ENCODE measurements at places on chromosomes 12 and 14.

DNA sequence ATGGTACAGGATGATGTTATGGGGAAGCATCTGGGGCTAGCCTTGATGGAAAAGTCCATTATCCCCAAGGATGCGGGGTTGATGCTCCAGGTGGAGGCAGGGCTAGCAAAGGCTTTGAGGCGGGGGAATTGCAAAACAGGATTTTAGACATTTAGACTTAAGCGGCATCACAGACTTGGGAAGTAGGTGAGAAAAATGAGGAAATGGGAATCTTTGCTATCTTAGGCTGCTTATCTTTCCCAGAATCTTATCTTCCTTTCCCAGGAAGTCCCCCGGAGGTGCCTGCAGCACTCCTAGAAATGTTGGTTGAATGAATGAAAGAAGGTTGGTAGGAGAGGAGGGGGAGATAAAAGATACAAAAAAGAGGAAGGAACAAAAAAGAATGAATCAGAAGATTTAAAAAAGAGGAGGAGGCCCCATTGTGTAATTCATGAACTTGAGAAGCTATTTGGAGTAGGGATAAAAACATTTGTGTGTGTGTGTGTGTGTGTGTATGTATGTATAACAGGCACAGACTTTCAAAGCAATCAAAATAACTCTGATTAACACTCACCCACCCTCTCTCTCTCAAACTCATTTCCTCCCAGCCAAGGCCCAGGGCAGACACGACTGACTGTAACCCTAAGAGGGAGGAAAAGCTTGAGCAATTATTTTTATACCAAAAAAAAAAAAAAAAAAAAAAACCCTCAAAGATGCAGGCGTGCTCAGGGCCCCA is 62.5 kb upstream of the TBX3 start:
- peak; percentile 70 for DNase-seq

DNA sequence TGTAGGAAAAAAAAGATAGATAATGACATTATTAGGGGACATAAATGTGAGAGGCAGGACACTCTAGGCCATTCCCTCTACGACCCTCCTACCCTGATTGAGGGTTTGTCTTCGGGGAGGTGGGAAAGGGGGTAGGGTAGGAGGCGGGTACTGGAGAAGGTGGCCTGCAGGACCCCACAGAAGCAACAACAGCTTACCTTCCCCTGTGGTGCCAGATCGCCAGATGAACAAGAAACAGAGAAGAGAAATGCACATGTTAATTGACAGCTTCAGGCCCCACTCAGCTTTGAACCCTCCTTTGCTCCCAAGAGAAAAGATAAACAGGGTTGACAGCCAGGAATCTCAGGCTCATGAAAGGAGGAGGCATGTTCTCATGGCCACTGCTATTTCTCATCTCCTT is 4.8 kb downstream of the PHB2 start:
- DNase-seq: no peak

DNA sequence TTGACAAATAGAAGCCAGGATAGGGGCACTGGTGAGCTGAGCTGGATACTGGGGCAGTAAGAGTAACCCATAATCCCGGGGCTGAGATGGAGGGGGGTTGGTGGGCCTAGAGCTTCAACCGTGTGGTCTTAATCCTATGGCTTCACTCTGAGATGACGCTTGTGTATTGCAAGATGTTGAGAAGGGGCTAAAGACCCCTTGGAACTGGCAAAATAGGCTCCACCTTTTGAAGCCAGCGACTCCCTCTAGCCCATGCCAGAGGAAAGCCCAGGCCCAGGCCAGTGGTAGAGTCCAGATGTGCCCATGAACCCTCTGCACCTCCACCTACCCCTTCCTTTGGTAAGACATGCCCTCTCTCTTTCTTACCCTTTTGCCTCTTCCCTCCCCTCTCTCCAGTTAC is 4.6 kb downstream of the HOXC12 start:
- no peak for DNase-seq

DNA sequence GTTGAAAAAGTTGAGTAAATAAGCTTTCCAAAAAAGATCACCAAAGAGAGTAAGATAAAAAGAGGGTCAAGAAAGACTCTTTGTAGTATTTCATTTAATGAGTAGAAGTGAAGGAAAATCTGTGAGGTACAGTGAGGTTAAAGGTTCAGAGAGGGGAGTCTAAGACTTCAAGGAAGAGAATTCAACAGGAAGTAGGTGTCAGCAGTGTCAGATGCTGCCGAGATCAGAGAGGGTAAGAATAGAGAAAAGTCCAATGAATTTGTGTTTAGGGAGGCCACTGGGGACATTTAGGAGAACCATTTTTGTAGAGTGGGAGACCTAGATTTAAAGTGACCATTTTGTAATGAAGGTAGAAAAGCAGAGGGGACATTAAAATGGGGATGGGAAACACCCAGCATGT is 71.6 kb upstream of the KRAS start:
- no peak for DNase-seq

DNA sequence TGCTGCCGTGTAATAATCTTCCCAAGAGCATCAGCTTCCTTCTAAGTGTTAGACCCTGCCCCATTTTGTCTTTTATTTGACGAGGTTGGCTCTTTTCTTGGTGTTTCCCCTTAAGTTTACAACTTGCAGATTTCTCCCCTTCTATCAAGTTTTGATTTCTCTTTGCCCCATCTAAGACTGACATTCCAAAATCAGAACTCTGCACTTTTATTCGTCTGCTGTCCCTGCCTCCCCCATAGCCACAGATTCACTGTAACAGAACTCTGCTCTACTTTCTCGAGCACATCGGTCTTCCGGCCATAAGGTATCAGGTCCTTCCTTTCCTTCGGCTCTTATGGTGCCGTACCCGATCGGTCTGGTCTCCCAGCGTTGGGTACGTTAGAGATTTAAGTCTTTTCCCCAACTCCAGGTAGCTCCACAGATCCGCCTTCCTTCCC is 563 bp downstream of the DCP1B start:
- DNase-seq: no peak

- no peak for DNase-seq
Measured at GRCh38 chr14:70653662-70654061, 11.9 kb downstream of the TTC9 start.

- DNase-seq: no peak
Measured at GRCh38 chr12:72889791-72890190, 617.6 kb downstream of the TRHDE start.

- DNase-seq: peak; percentile 2
Measured at GRCh38 chr12:26473291-26473690, 277.9 kb downstream of the SSPN start.

GRCh38 chr12:108634341-108634751 is 652 bp upstream of the SELPLG start:
- no peak for DNase-seq

DNA sequence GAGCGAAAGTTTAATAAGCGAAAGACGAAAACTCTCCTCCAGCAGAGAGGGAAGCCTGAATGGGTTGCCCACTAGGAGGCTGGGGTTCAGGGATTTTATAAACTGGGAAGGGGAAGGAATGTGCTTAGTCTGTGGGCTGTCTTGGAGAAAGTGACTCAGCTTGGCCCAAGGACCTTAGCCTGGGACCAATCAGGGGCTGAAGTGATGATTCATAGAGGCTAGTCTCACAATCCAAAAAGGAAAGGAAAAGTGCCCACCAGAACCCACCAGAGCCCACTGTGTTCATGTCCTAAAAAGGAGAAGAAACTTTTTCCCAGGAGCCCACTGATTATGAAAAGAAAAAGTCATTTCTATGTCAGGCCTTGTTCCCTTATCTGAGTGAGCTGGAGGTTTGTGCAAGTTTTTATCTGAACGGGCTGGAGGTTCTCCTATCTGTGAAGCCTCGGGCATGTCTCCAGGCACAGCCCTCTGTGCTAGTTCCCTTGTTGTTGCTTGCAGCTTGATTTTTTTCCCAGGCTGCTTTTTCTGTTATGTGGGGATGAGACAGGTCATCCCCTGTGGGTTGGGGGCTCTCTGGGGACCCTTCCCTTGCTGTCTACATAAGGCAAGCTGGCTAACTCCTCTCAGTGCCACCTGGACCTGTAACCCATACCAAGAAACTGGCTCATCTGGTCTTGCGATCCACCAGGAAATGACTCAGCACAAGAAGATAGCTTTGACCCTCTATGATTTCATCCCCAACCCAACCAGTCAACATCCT is 8.3 kb upstream of the GOLGA5 start:
- peak; percentile 69 for DNase-seq

GRCh38 chr12:7859552-7859951 is 13.2 kb downstream of the SLC2A14 start:
- peak; percentile 52 for DNase-seq

DNA sequence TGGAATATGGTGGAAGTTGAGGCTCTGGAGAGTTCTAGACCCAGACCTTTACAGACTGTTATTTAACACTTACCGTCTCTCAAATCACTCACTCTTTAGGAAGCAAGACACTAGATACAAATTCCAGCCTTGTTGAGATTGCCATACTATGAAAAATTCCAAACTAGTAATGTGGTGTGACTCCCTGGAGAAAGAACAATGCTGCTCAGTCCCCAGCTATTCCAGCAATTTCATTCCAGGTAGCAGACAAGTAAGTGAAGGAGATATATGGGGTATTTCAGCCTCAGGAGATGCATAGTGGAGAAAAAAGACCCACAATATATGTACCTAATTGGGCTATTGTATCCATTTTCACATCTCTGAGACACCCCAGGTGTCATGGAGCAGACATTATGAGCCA is 678.9 kb upstream of the LMO3 start:
- DNase-seq: no peak

DNA sequence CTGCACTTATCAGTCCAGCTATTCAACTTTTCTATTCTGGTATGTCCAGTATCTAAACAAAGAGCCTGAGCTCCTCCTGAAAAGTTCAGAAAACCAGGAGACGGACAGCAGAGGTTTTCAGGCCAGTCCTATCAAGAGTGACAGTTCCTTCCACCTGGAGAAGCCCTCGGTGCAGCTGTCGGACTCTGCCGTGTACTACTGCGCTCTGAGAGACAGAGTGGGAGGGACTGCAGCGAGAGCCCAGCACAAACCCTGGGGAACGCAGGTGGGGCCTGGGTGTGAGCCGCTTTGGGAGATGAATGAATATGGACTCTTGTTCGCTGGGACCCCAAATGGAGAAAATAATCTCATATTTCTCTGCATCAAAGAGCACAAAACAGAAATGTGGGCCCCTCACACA is 329.8 kb upstream of the OR4E1 start:
- DNase-seq: no peak

GRCh38 chr12:121773011-121773777 is 20.3 kb downstream of the RHOF start:
- peak; percentile 76 for DNase-seq

DNA sequence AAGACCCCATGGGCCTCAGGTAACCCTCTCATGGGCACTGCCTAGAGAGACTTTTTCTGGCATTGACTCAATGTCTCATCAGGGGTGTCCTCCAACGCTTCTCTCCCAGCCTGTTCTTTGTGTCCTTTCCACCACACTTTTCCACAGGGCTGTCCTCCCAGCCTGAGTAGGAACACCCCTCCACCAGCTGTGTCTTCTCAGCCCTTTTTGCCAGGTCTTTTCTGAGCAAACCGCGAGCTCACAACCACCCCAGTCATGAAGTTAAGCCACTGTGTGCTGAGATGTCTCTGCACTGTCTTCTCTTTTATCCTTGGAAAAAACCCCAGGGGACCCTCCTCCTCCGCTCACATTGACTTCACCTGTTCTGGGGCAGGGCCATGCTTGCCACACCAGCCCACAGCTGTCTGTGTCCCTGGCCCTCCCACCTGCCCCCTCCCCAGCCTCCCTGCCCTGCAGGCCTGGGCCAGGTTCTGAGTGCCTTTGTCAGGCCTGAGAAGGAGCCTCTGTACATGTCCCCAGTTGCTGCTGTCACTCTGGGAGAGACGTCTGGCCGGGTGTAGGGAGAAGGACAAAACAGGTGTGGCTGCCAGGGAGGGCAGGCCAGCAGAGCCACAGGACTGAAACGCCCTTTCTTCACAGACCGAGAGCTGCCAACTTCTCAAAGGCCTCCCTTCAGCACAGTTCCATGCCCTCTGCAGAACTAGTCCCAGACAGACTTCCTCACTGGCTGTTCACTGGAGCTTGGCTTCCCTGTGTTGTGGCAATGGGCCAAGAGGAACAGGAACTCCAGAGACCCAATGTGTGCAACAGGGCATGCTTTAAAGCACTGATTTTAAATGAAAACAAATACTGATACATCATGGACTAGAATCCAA is 50.5 kb upstream of the PNMA1 start:
- no peak for DNase-seq

- DNase-seq: no peak
Measured at GRCh38 chr12:57775563-57776246, 3.3 kb downstream of the EEF1AKMT3 start.

DNA sequence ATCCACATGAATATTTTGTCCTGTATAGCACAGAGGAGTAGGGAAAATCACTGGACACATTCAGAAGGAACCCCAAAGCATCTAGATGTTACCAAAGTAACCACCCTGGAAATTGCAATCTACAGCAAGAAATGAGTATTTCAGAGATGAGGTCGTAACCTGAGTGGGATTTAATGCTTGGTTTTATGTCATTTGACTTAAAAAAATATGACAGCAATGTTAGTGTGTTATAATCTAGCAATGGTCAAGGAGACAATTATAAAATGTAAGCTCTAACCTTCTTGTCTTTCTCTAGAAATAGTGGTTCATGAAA is 256.6 kb downstream of the NAV3 start:
- DNase-seq: no peak

DNA sequence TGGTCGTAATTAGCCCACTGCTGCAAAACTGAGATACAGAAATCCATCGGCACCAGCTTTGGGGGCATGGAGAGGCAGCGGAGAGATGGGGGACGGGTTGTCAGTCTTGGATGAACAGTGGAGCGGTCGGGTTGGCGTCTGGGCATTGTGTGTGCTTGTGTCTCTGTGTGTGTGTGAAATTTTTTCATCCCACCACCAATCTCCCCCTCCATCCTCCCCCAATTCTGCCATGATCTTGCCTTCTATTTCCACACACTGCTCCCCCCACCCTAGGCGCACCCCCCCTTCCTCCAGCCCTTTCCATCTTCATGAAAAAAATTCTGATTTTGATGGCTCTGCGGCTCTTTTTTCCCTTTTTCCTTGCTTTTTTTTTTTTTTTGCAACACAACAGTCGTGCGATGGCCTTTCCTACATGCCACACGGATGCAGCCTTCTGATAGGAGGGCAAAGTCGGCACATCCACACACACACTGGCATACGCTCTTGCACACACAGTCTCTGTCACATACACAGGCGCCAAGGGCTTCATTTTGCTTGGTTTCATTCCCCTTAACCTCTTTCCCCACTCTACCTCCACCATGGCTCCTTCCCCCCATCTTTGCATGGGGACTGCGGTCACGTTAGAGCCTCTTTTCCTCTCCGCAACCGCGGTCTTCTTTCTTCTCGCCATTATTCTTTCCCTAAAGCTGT is 3.3 kb downstream of the NRXN3 start:
- DNase-seq: no peak

GRCh38 chr12:69906411-69907216 is 81.6 kb downstream of the MYRFL start:
- DNase-seq: no peak

DNA sequence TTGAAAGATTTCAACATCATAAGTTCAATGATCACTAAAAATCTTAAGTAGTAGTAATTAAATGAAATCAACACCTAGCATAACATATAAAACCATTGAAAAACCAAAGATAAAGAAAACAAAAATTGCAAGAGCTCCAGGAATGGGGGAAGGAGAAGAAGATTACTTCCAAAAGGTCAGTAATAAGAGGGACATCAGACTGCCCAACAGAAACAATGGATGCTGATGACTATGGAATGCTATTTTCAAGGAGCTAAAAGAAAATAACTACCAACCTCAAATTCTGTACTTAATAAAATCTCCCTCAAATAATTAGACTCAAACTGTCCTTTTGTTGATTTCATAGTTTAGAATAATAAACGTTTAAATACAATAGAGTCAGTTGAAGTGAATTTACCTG is 314.5 kb upstream of the LMO3 start:
- no peak for DNase-seq
